ENCODE measurements at places on chromosomes 3 and 15.

GRCh38 chr3:66386011-66386924 lies 114.6 kb downstream of the LRIG1 start:
- no peak for DNase-seq

DNA sequence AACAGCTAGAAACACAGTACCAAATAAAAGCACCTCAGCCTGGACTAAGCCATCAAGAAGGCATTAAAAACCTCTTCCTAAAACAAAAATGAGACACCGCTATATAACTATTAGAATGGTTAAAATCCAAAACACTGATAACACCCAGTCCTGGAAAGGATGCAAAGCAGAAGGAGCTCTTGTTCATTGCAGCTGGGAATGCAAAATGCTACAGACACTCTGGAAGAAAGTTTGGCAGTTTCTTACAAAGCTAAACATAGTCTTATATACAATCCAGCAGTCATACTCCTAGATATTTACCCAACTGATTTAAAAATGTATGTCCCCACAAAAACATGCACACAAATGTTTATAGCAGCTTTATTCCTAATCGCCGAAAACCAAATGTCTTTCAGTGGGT lies 35.7 kb downstream of the CHSY1 start:
- DNase-seq: no peak

- DNase-seq: no peak
Measured at GRCh38 chr3:46979958-46980497, 562 bp downstream of the NBEAL2 start.

- no peak for DNase-seq
Measured at GRCh38 chr3:18334837-18335601, 90.1 kb downstream of the SATB1 start.

- no peak for DNase-seq
Measured at GRCh38 chr3:159668461-159668860, 320.2 kb upstream of the IL12A start.
